ENCODE measurements at places on chromosomes 3 and 15. TPM values are rescaled to one million over a fixed set of nuclear protein-coding genes. Genes with fewer than 3 reads are reported as not detected.

- DNase-seq: no peak
Observed at GRCh38 chr15:96123028-96123400, 207.5 kb upstream of the NR2F2 start.

NUTM1 gene
- total RNA-seq: 0.26 TPM

CCDC51 gene
- total RNA-seq: 59.1 TPM

- DNase-seq: no peak
Observed at GRCh38 chr3:175655351-175655750, 796.2 kb downstream of the NAALADL2 start.

DNA sequence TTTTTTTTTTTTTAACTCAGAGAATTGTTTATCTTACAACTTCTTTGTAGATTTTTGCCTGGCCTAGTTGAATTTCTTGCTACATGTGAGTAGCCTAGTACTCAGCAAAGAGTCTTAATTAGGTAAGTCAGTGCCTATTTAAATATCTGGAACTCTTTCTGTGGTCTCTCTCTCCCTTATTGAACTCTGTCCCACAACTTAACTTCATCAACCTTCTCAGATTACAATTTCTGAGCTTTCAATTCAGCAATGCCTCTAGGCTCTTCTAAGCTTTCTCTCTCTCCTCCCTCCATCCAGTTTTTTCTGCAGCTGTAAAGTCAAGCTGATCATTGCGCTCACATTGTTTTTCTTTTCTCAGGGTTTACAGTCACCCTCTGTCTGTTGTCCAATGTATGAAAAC, 517.6 kb upstream of the ROBO1 start:
- DNase-seq: no peak

GRCh38 chr3:110731148-110731547, 340.5 kb upstream of the NECTIN3 start:
- no peak for DNase-seq

GRCh38 chr15:39242345-39242744, 338.5 kb upstream of the THBS1 start:
- DNase-seq: no peak

XCR1 gene
- not detected for total RNA-seq

DNA sequence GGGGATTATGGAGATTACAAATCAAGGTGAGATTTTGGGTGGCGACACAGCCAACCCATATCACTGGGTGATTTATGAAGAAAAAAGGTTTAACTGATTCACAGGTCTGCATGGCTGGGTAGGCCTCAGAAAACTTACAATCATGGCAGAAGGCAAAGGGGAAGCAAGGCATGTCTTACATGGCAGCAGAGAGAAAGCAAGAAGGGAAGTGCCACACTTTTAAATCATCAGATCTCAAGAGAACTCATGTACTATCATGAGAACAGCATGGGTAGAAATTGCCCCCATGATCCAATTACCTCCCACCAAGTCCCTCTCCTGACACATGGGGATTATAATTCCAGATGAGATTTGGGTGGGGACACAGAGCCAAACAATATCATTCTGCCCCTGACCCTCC, 59.7 kb downstream of the DPH6 start:
- DNase-seq: no peak

HES1 gene
- 49.4 TPM for total RNA-seq

IQCF5 gene
- not detected for total RNA-seq

DNA sequence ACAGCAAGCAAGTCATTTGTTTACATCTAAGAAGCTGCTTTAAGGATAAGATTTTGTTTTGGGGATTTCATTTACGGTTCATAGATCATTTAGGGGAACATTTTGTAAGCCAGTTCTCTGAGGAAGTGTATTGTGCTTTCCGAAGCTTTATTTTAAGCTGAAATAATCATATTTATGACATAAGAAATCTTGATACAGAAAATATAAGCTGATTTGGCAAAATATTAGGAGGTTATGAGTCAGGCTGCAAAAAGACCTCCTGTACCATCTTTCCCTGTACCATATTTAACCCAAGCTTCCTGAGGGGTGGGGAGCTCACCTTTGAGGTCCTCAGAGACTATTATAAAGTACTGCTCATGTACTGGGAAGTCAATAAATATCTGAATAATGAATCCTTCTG, 8.1 kb upstream of the EIF4E3 start:
- DNase-seq: no peak

- DNase-seq: no peak
Observed at GRCh38 chr3:71978150-71978721, 193.3 kb upstream of the PROK2 start.

DNA sequence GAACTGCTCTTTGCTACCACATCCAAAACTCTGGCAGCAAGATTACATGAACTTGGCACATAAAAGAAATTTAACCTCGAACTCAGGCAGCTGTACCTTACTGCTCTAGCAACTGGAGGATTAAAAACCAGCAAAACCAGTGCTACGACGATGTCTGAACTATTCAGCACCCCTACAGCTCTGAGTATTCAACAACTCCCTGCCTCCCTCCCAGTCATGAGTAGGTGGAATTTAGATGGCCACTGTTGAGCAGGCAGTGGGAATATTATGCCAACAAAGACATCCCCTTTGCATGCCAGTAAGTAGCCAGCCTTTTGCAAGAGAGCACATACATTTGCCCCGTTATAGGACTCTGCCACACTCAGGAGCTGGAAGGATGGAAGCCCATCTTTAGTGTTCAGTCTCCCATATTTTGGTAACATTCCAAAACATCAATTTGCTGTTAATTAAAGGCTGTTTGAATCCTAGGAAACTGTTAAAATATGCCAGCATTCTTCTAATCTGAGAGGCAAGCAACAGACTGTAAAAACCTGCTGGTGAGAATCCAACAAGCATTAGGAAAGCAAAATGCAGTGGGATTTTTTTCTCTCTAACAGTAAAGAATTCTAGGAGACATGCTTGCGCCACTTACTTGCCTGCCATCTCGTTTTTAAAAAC, 85.4 kb downstream of the ZNF385D start:
- DNase-seq: peak; percentile 32

SLC15A2 gene
- 1.7 TPM for total RNA-seq

EIF4E3 gene
- 3.4 TPM for total RNA-seq

KLHL40 gene
- total RNA-seq: not detected

DNA sequence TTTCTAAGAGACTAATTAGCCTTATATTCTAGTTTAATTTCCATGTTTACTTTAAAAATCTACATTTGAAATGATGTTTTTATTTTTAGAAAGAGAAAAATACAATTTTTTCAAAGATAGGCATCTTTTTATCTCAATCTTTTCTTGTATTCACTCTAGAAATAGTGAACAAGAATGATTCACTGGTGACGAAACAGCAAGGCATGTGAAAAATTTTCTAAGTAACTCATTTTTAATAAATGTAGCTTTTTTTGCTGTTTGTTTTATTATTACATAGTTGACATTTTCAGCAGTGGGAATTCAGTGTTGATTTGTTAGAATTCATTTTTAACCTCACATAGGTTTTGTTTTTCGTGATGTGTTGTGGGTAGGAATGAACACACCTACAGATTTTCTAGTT, 1226.4 kb downstream of the NSUN3 start:
- no peak for DNase-seq

All from H7 (cell line).